ENCODE measurements at places on chromosomes 7 and 10.

DNA sequence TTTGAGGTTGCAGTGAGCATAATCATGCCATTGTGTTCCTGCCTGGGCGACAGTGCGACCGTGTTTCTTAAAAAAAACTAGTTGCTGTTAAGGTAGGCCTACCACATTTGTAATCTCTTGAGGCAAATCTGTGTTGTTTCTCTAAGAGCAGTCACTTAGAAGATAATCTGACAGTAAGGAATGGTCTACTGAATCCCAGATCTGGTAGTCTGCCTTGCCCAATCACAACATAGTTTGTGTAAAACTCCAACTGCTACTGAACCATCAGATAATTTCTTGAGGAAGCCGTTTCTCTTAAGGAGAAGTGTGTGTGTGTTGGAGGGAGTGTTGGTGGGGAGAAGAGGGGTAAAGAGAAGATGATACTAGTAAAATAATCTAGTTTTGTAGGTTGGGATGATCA, 5.0 kb downstream of the NRF1 start:
- no peak for DNase-seq

GRCh38 chr7:152105205-152105604, 79.7 kb downstream of the GALNT11 start:
- DNase-seq: no peak

GRCh38 chr7:28405662-28406061, 6.7 kb upstream of the CREB5 start:
- DNase-seq: peak; percentile 93

GRCh38 chr7:45582868-45583277, 8.7 kb downstream of the ADCY1 start:
- no peak for DNase-seq

DNA sequence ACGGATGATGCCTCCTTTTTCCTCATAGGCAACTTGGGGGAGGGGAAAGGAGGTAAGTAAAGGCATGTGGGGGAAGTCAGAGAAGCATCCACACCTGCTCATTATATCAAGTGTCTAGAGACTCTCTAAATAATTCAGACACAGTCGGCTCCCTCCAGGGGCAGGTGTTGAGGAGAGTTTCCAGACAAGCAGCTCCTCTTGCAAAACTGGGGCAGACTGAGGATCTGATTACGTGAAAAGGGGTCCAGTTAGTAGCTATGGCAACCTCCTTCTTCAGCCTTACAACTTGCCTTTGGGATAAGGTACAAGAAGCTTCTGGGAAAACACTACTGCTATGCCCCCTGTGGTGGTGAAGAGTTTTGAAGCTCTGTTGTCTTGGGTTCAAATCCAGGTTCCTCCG, 39.0 kb upstream of the SORBS1 start:
- no peak for DNase-seq

All from fibroblast of skin of left biceps (primary cell).